ENCODE measurements at places on chromosomes 4 and X.

DNA sequence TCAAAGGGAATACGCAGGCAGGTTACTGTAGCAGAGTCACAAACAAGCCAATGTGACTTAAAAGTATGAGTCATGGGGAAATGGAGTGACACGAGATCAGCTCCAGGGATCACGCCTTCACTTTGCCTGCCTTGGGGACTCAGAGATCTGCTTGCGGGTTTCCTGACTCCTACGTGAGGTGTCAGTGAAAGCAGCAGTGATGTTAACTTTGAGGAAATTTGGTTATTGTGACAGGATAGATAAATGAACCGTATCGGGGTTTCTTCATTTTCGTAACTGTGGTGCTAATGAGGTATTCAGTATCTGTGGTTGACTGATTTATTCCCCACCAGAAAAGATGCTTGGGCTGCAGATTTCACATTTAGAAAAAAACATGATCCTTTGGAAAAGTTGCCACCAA is 383.3 kb upstream of the ZFP42 start:
- DNase-seq = no peak

GRCh38 chrX:153449368-153450113 is 3.7 kb upstream of the TREX2 start:
- DNase-seq = no peak

- no peak for DNase-seq
These were observed 45.7 kb upstream of the CCDC160 start for GRCh38 chrX:134191281-134191680.

- DNase-seq = no peak
These were observed 145.6 kb downstream of the ARX start for GRCh38 chrX:24870143-24870542.
